ENCODE measurements at places on chromosomes 1 and 21.
A peak's percentile ranks its signal among the peaks of the same experiment; 100 is the strongest.

- DNase-seq, result no peak
Measured at GRCh38 chr21:42426876-42427480, 23.3 kb downstream of the UBASH3A start.

GRCh38 chr1:95072117-95072516, 634 bp downstream of the ALG14 start:
- DNase-seq, result no peak

GRCh38 chr1:15764269-15764764, 5.7 kb downstream of the FBLIM1 start:
- no peak for DNase-seq

DNA sequence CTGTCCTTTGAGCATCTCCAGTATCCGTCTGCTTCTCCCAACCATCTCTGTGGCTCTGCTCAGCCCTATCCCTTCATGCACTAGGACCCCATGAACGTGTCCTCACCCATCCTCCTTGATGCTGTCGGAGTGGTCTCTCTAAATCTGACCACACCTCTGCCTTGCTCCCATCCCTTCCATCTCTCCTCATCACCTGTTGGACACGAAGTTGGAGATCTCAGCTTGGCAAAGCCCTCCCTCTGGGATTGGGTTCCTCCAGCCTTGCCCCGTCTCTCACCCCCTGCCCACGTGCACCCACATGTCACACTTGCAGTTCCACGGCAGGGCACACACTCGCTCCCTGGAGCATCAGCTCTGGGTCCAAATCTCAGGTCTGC, 135.7 kb downstream of the ACTL8 start:
- DNase-seq, result no peak

- DNase-seq, result no peak
Measured at GRCh38 chr1:66267201-66267940, 266.6 kb upstream of the SGIP1 start.

DNA sequence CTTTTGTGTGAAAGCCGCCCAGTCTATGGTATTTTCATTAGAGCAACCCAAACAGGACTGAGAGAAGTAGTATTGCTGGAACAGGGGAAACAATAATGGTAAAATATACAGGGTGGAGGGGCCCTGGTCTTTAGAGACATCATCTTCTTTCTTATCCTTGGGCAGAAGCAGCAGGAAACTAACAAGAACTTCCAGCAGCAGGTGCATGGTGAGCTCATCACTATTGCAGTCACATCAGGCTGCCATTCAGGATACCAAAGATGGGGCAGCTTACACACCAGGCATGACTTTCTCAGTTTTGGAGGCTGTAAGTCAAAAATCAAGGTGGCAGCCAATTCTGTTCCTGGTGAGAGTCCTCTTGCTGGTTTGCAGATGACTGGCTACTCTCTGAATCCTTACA, 478.3 kb upstream of the RUNX1 start:
- DNase-seq, result no peak

DNA sequence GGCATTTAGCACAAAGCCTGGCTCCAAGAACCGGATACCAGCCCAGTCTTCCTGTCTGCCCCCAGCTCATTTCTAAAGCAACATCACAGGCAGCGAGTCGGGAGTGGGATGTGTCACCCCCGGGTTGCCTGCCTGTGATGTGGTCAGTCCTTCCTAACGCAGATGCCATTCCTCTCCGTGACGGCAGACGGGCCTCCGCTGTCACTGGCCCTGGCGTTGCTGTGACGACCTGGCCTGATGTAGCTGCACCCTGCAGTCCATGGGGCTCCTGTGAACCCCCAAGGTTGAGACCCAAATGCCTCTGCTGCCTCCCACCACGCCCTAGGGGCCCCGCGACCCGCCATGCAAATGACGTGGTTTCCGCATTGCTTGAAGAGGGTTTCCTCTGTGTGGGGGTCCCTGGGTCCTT, 12.3 kb downstream of the TNFRSF1B start:
- DNase-seq, result peak; percentile 78

- DNase-seq, result peak; percentile 68
Measured at GRCh38 chr1:31955917-31956736, 18.0 kb upstream of the PTP4A2 start.

DNA sequence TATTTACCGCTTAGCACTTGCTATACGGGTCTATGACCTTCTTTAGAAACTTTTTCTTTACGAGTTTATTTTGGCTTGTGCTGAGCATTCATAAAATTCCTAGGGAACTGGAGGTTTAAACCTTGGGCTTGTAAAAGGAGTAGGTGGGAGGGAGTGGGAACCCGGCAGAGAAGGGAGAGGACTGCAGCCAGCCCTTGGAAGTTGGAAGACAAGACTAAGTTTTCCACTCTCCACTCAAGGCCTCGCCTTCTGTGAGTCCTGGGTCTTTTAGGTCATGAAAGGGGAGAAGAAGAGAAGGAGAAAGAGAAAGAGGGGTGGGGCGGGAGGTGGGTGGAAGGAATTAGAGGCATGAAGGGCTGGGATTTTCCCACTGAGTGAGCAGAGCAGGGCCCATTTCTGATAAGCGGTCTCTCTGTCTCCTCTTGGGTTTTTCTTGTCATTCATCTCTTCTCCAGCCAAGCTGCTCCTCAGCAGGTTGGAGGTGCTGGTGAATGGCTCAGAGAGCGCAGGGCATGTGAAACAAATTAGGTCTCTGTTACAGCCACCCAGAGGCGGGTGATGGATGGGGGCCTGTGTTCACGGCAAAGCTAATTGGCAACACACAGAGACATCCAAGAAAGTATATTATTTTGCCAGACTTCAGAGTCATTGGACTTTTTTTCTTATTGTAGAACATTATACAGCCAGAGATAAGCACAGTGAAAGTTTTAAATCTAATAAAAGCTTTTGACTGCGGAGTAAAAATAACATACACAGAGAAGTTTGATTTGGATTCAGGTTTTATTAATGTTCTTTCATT, 247.3 kb downstream of the FOXD2 start:
- DNase-seq, result no peak

DNA sequence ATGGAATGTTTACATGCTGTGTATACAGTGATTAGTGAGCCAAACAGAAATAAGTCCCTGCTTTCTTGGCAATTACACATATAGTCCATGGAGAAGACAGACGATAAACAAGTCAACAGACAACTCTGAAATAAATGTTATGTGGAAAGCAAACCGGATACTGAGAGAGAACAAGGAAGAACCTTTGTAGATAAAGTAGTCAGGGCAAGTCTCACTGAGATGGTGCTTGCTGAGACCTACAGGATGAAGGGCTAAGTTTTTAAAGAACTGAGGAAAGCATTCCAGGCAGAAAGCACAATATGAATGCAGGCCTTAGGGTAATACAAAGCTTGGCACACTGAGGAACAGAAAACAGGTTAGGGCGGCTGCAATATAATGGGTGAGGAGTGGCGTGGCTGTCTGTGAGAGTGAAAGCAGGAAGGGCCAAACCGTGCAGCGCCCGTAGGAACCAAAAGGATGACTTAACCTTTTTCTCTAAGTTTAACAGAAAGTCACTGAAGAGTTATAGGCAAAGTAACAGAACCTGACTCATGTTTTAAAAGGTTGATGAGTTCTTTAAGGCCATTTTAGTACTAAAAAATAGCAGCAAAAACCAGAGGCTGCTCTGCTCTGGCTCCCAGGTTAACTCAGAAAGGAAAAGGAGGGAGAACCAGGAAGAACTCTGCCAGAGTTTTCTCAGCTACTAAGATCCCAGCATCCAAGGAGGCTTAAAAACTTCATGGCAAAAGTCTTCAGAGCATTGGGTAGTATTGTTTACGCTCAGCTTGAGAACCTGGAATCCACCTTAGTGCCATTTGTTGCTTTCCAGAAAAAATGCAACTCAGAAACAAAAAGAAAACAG, 8.7 kb upstream of the TTF2 start:
- DNase-seq, result no peak

- no peak for DNase-seq
Measured at GRCh38 chr1:118826669-118827068, 161.5 kb downstream of the TBX15 start.

DNA sequence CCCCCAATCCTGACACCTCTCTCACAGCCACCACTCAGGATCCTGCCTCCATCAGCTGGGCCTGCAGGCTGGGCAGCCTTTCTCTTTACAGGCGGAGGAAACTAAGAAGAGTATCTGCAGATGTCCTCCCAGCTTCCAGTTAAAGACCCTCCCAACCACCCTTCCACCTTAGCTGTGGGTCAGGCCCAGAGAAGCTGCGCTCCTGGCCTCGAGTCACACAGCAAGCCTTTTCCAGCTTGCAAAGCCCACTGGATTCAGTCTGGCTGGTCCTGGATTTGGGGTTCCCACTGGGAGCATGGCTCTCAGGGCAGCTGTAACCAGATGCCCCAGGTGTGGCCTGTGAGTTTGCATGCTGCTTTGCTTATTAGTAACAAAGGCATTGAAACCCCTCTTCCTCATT, 19.9 kb downstream of the KCNQ4 start:
- DNase-seq, result no peak

DNA sequence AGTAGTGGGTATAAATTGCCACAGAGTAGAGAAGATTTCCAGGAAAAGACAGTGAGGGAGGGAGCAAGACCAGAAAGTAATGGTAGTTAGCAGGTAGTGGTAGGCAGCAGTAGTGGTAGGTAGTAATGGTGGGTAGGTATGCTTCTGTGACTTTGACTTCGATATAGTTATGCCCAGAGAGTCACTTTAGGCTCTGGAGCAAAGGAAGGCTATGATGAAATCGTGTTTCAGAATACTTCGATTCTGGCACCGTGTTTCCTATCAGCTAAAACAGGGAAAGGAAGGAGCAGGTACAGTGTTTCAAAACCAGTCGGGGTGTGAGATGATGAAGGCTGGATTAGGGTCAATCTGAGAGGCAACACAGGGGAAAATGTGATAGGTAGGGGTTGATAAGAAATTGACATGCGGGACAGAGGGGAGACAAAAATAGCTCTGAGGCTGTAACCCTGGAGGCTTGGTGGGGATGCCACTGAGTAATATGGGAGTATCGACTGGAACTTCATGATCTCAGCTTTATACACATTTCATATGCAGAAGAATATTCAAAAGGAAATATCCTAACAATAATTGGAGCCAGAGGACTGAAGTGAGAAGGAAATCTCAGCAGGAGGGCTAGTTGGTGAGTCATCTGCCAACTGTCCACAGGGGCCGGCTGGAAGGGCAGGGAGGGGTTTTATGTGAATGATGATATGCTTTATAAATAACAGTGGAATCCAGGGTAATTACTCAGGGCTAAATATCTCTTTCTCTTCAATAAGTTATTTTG, 25.2 kb upstream of the TRIM45 start:
- no peak for DNase-seq

DNA sequence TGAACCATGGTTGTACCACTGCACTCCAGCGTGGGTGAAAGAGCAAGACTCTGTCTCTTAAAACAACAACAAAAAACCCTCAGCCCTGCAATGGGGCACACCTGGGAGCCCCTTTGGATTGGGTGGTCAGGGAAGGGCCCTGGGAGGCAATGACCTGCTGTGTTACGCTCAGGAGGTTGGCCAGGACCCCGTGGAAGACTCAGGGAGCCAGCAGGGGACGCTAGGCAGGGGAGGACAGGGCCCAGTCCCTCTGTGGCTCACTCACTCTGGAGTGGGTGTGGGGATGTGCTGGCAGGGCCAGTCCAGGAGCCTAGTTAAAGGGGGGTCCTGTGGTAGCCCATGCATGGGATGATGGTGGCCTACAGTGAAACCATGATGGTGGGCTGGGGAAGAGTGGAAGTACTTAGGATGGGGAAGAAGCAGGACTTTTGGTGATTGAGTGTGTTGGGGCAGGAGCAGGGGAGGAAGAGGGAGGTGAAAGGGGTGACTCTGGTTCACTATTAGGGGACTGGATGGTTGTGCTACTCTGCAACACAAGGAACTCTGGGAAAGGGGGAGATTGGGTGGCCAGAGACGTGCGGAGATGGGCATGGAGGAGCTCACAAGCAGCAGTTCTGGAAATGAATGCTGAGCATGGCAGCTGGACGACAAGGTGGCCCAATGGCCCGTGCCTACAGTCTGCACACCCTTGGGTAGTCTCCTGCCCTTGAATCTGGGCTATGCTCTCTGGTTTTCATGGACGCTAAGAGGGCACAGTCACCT, 56.3 kb upstream of the FAM20B start:
- DNase-seq, result no peak

GRCh38 chr1:21313203-21313885, 23.1 kb upstream of the ECE1 start:
- no peak for DNase-seq

DNA sequence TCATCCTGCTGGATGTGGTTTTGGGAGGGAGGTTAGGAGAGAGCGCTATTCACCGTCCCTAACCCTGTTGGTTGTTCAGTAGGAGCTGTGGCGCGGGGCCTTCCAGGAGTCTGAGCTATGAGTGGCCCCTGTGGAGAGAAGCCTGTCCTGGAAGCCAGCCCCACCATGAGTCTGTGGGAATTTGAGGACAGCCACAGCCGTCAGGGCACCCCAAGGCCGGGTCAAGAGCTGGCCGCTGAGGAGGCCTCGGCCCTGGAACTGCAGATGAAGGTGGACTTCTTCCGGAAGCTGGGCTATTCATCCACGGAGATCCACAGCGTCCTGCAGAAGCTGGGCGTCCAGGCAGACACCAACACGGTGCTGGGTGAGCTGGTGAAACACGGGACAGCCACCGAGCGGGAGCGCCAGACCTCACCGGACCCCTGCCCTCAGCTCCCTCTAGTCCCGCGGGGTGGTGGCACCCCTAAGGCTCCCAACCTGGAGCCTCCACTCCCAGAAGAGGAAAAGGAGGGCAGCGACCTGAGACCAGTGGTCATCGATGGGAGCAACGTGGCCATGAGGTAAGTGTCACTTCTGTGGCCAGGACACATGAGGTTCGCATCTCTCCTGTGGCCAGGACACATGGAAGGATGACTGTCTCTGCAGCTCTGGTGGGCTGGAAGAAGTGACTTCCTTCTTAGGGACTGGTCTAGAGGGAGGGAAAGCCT, 1.2 kb downstream of the ZC3H12A start:
- DNase-seq, result no peak

- DNase-seq, result no peak
Measured at GRCh38 chr1:113744114-113744513, 15.2 kb downstream of the PHTF1 start.
